ENCODE measurements at places on chromosomes 2 and 18. TPM values are rescaled to one million over a fixed set of nuclear protein-coding genes. Genes with fewer than 3 reads are reported as not detected.
A peak's percentile ranks its signal among the peaks of the same experiment; 100 is the strongest.

The MARCHF4 gene
- not detected for total RNA-seq

The COL3A1 gene
- not detected for total RNA-seq

The ST6GAL2 gene
- total RNA-seq, result not detected

The AFF3 gene
- total RNA-seq, result 4.6 TPM

The MYCN gene
- total RNA-seq, result not detected

- no peaks in the 10 kb centered on the region for H3K27me3 ChIP-seq
- H3K36me3 ChIP-seq, result no peaks in the 10 kb centered on the region
- H3K4me3 ChIP-seq, result no peak overlapping the region
- no peaks in the 10 kb centered on the region for H3K4me1 ChIP-seq
Measured at GRCh38 chr2:149160195-149160594, 121.7 kb downstream of the LYPD6B start.

- DNase-seq, result no peak
- no peaks in the 10 kb centered on the region for H3K27me3 ChIP-seq
- H3K4me3 ChIP-seq, result no peak overlapping the region
- no peak overlapping the region for H3K27ac ChIP-seq
- H3K4me1 ChIP-seq, result no peaks in the 10 kb centered on the region
Measured at GRCh38 chr2:111966241-111966640, 67.8 kb downstream of the MERTK start.

DNA sequence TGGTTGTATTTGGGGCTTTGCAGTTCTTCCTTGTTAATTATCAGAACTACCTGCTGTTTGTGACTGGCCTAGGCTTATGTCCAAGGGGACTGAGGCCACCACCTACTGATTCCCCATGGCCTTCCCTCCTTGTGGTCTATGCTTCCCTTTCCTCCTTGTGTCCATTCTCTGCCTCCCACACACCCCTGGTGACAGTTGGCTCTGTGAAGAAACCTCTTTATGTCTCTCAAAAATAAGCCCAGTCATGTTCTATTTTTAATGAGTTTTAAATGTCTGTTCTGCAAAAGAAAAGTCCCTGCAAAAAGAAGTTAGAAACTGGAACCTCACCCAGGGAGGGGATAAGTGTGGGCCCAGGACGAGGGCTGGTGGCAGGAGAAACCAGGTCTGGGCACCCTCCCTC lies 105.0 kb downstream of the SMC6 start:
- H3K4me1 ChIP-seq, result no peaks in the 10 kb centered on the region
- DNase-seq, result no peak
- no peak overlapping the region for H3K27ac ChIP-seq
- no peak overlapping the region for H3K4me3 ChIP-seq
- no peaks in the 10 kb centered on the region for H3K36me3 ChIP-seq

GRCh38 chr2:128607440-128607839 lies 288.8 kb upstream of the HS6ST1 start:
- H3K4me3 ChIP-seq, result no peak overlapping the region
- no peaks in the 10 kb centered on the region for H3K4me1 ChIP-seq
- no peaks in the 10 kb centered on the region for H3K36me3 ChIP-seq
- no peaks in the 10 kb centered on the region for H3K27me3 ChIP-seq
- H3K27ac ChIP-seq, result no peak overlapping the region

DNA sequence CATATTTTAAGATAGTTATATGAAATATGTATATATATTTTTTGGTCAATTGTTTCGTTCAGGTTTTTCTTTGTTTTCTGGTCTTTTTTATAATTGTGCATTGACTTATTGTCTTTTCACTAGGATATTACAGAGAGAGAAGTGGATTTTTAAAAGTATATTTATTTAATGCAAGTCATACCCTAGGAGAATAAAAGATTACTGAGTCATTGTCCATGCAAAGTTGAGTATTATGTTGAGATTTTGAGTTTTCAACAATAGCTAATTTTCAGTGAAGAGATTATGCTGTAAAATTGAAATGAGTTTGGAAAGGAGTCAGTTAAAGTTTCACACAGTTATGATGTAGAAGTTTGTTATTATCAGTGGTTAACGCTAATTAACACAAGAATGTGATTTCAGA lies 203.6 kb upstream of the SPRED2 start:
- no peak overlapping the region for H3K4me3 ChIP-seq
- no peak for DNase-seq
- H3K36me3 ChIP-seq, result no peaks in the 10 kb centered on the region

- H3K4me3 ChIP-seq, result no peak overlapping the region
- H3K4me1 ChIP-seq, result no peaks in the 10 kb centered on the region
- DNase-seq, result no peak
Measured at GRCh38 chr2:27932396-27932795, 41.9 kb downstream of the BABAM2 start.

DNA sequence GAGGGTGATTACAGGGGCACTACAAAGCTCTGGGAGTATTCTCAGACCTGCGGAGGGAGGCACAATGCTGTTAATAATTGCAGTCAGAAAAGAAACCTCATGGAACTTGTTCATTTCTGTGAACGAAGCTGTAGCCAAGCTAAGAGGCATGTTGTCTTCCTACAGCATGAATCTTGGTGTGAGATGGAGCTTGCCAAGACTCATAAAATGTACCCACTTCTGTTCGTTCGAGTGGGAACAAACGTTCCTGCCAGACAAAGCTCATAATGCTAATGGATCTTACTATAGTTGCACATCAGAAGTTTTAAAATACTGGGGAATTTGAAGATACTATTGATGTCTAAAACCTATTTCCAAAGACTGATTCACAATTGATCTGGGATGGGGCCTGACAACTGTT lies 489.1 kb downstream of the ZEB2 start:
- H3K27me3 ChIP-seq, result no peaks in the 10 kb centered on the region
- H3K36me3 ChIP-seq, result no peaks in the 10 kb centered on the region
- H3K4me1 ChIP-seq, result no peaks in the 10 kb centered on the region

- no peak overlapping the region for H3K27ac ChIP-seq
- no peaks in the 10 kb centered on the region for H3K27me3 ChIP-seq
- H3K36me3 ChIP-seq, result no peaks in the 10 kb centered on the region
- H3K4me1 ChIP-seq, result no peaks in the 10 kb centered on the region
Measured at GRCh38 chr2:156803243-156803642, 367.1 kb downstream of the GPD2 start.

DNA sequence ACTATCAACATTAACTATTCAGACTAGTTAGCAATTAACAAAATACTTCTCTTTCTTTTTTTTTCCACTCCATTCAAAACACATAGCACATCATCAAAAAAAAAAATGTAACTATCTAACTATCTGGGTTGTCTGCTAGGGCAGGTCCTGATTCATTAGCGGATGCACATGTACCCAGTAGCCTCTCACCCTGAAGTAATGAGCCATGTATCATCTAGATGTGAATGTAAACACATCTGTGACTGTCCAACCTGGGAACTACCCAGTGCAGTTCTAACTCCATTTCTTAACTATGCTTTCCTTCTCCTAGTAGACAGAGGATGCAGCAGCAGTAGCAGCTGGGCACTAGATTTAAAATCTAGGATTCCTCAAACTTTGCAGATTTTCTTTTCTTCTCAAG lies 183.1 kb upstream of the PIK3C3 start:
- H3K36me3 ChIP-seq, result no peaks in the 10 kb centered on the region
- no peak overlapping the region for H3K4me3 ChIP-seq
- DNase-seq, result no peak
- no peak overlapping the region for H3K27ac ChIP-seq
- H3K4me1 ChIP-seq, result no peaks in the 10 kb centered on the region

DNA sequence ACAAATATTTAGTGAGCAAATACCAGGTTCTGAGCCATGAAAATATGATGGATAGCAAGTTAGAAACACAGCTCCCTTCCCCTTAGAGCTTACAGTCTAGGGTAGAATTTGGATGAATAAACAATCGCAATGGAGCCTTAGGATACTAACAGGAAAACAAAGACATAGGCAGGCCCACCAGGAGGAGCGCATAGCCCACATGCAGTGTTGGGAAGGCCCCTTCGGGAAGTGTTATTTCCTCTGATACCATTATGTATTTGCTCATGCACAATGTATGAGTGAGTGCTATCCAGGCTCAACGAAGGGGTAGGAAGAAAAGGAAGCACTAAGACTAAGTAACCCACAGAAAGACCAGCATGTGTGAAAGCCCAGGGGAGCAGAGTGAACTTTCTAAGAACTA lies 54.0 kb downstream of the RAB27B start:
- DNase-seq, result no peak
- H3K36me3 ChIP-seq, result peaks cover 46% of the 10 kb centered on the region
- no peak overlapping the region for H3K4me3 ChIP-seq
- no peak overlapping the region for H3K27ac ChIP-seq
- no peaks in the 10 kb centered on the region for H3K27me3 ChIP-seq

DNA sequence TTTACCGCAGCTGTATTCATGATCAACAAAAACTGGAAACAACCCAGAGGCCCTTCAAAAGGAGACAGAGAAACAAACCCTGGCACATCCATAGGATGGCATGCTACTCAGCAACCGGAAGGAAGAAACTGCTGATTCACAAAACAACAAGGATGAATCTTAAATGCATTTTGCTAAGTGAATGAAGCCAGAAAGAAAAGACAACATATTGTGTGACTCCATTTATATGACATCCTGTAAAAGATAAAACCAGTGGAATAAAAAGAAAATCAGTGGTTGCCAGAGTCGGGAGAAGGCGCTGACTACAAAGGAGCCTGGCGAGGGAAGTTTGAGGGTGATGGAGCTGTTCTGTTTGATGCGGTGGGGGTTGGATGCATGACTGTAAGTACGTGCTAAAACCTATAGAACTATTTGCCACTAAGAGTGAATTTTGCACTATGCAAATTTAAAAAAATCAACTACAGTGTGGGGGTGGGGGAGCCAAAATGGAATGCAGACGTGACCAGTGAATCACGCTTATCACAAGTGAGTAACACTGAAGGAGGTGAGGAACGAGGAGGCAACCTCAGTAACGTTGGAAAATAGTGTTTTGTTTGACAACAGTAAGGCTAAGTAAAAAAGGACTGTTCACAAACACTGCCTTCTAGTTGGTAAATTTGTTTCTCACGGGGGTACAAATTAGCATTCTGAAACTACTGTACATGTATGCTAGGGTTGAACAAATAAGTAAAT lies 108.9 kb downstream of the INHBB start:
- H3K27ac ChIP-seq, result no peak overlapping the region
- H3K27me3 ChIP-seq, result no peaks in the 10 kb centered on the region
- H3K4me3 ChIP-seq, result no peak overlapping the region
- no peaks in the 10 kb centered on the region for H3K4me1 ChIP-seq
- H3K36me3 ChIP-seq, result no peaks in the 10 kb centered on the region
- no peak for DNase-seq

DNA sequence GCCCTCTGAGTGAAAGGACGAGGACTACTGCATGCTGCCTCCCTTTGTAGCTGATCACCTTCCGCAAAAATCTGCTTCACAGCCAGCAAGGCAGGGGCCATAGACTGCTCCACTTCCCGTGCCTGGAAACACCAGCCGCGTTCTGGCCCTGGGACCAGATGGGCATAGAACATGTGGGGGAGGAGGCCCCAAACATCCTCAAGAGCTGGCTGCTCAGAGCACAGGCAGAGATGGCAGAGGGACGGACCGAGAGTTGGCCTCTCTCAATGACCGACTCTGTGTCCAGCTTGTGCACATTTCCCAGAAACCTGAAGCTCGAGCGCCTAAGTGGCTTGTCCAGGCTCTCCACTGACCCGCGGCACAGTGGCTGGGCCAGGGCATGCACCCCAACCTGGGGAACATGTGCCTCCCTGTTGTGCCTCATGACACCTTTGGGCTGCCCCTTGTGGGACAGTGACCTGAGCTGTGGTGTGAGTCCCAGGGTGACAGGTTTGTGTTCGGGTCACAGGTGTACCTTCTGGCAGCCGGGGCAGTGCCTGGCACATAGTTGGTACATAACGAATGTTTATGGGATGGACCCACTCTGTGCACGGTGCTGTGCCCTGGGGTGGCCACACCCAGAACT lies 9.1 kb downstream of the KCNF1 start:
- H3K4me3 ChIP-seq, result no peak overlapping the region
- H3K4me1 ChIP-seq, result no peaks in the 10 kb centered on the region
- no peak for DNase-seq

DNA sequence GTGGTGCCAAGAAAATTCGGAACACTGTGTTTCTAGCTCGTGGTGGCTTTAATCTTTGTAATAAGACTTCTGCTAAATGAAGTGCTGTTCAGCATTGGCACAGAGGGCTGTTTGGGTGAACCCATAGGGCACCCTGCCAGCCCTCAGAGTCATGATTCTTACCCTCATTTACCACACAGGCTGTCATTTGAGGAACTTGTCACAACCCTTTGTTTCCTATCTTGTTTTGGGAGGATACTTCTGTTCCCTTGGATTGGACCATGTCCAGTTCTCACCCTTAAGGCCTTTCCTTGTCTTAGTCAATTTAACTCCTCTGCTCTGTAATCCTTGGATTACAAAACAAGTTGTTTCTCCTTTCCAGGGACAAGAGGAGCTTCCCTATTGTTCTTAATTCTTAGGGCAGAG lies 225.7 kb downstream of the MTX2 start:
- no peak for DNase-seq
- H3K4me3 ChIP-seq, result no peak overlapping the region
- H3K27ac ChIP-seq, result no peak overlapping the region
- H3K27me3 ChIP-seq, result no peaks in the 10 kb centered on the region

GRCh38 chr2:217729421-217730053 lies 273.3 kb downstream of the TNS1 start:
- H3K27ac ChIP-seq, result no peak overlapping the region
- H3K36me3 ChIP-seq, result no peaks in the 10 kb centered on the region
- no peaks in the 10 kb centered on the region for H3K27me3 ChIP-seq
- no peaks in the 10 kb centered on the region for H3K4me1 ChIP-seq

DNA sequence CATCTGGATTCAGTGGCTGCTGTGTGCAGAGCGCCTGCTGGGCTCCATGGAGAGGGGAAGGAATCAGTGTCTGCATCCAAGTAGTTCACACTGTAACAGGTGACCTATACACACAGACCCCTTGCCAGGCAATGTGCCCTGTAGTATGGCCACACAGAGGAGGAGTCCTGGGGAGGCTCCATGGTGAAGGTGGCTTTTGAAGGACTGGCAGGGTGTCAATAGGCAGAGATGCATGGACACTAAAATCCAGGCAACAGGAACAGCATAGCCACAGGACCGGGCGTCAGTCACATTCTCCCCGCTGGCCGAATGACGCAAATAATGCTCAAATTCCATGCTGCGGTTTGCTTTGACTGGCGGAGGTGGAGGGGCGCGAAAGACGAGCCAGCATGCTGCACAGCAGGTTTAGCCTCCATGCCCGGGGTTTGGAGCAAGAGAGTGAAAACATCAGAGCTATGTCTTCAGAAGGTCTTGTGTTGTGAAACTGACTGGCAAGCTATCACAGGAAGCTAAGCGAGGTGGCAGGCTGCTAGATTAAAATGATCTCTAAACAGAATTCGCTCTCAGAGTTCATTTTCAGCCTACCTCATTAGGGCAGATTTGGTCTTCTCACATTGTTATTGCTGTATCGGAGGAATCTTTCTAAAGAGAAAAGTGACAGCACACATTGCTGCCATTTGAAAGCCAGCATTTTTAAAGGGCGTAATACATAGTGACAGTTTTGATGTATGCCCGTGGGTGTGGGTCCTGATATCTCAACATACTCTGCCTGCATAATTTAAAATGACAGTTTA lies 1.2 kb upstream of the CHMP1B start:
- H3K27ac ChIP-seq, result peak overlapping the region; percentile 95
- peaks cover 19% of the 10 kb centered on the region for H3K4me1 ChIP-seq
- DNase-seq, result peak; percentile 63
- H3K36me3 ChIP-seq, result no peaks in the 10 kb centered on the region

GRCh38 chr2:197496695-197497094 lies 2.9 kb downstream of the HSPD1 start:
- H3K4me3 ChIP-seq, result no peak overlapping the region
- no peak for DNase-seq

GRCh38 chr2:202037086-202037485 lies 3.4 kb downstream of the FZD7 start:
- no peak overlapping the region for H3K27ac ChIP-seq
- peaks cover 39% of the 10 kb centered on the region for H3K27me3 ChIP-seq
- H3K4me3 ChIP-seq, result no peak overlapping the region
- no peak for DNase-seq
- H3K4me1 ChIP-seq, result peaks cover 27% of the 10 kb centered on the region
